NCI-H187 treated with DMSO at 0.1 percent for 48 hours (cell line): ENCODE measurements at places on chromosomes 5 and 9.
A peak's percentile ranks its signal among the peaks of the same experiment; 100 is the strongest.

- DNase-seq, result no peak
These were observed 1181.0 kb upstream of the DMAC1 start for GRCh38 chr9:8980496-8981013.

DNA sequence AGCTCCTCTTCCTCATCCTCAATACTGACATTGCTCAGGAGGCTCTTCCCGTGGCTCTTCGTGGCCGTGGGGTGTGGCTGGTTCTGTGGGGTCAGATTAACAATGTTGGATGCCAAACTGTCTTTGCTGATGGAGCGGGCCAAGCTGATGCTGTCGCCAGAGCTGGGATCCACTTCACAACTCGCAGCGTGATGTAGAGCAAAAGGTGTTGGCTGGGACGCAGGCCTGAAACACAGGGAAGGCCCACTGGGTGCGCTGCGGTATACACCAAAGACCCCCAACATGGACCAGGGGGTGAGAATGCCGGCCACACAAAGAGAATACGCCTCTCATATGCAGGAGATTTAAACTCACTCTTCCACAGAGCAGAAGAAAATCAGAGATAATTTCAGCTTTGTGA, 84.3 kb downstream of the CAMSAP1 start:
- DNase-seq, result no peak

- no peak for DNase-seq
These were observed 563.5 kb downstream of the TAF11L14 start for GRCh38 chr5:18197734-18198133.

DNA sequence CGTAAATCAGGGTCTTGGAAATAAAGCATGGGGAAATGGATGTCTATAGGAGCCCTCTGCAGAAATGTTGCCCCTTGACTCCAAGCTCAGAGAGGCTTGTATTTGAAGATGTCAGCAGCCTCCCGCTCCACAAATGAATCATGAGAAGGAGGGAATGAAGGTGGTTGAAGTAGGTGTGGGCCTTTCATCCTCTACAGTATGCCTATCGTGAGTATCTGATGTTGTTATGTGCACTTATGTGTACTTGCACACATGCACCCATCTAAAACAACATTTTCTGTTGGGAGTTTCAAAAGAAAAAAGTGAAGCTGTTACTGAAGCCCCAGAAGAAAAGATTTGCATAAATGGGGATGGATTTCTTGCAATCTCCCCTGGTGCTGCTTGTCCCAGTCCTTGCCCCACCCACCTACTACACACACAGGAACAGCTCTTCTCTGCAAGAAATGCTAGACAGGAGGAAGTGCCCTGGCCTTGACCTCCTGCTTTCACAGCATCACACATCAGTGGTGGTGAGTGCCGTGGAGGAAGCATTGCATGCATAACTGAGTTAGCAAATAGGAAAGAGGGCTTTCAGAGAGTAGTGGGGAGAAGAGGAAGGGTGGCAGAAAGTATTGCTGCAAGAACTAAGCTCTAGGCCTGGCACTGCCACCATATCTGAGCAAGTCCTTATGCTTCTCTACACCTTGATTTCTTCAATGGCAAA, 156.1 kb downstream of the SNX18 start:
- no peak for DNase-seq

DNA sequence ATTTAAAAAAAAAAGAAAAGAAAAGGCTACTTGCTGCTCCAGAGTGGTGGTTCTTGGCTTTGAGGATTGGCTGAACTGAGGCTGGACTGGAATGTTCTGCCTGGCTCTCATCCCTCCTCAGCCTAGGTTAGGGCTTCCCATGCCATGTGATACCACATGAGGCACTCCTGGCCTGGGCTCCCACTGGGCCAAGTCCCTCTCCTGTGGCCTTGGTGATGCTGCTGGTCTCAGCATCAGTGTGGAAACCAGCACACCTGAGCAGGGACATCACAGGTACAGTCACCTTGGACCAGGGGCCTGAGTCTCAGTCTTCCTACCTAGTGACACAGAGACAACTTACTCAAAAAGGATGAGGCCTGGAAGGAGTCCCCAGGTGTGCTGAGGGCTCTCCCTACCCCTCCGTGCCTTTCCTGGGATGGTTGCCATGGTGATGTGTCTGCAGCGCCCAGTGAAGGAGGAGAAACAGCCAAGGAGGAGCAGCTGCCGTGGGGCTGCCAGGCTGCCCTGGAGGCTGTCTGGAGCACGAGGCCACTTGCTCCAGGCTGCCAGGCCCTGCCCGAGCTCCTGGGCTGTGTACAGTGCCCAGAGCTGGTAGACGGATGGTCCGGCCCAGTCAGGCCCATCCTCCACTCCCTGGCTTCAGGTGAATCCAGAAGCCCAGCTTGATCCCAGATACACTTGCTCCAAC, 71.0 kb downstream of the WNK2 start:
- peak; percentile 46 for DNase-seq

GRCh38 chr9:116697362-116697761, 10.3 kb downstream of the TRIM32 start:
- DNase-seq, result no peak

DNA sequence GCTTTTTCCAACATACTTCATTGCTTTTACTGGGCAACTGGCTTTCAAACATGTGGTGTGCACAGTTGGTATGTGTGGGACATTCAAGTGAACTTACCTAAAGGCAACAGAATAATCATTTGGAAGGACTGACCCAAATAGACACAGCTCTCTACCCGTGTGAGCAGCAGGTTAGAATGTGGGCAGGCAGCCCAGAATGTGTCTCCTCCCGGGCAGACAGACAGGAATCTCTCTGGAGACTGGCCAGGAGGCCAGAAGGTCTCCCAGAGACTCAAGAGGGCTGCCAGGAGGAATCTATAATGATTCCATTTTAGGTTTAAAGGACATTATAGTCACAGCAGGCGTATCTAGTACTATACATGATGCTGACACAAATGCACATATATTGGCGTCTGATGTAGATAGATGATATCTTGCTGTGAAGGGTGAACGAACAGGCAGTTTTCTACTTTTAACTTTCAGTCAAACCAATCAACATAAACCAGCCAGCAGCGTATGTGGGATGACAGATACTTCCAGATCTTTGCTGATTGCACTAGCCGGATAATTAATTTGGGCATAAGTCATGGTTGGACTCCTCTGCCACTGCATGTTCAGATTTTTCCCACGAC, 297.4 kb upstream of the ZNF608 start:
- DNase-seq, result no peak

- no peak for DNase-seq
These were observed 56.3 kb downstream of the DAB2IP start for GRCh38 chr9:121707477-121708424.

GRCh38 chr5:82004511-82004910, 32.7 kb downstream of the ATG10 start:
- no peak for DNase-seq

- no peak for DNase-seq
These were observed at the start of gene TMEM38B for GRCh38 chr9:105694190-105694847. TMEM38B (plus strand) TSS chr9:105694541; CDS start chr9:105694661, 120 bp downstream.
